ENCODE measurements at places on chromosomes 12 and 14.

- no peak overlapping the region for H3K4me3 ChIP-seq
- no peak for DNase-seq
- no peak overlapping the region for H3K27ac ChIP-seq
- no peaks in the 10 kb centered on the region for H3K4me1 ChIP-seq
- H3K36me3 ChIP-seq, result no peaks in the 10 kb centered on the region
These were observed 76.4 kb upstream of the FICD start for GRCh38 chr12:108438667-108439066.

DNA sequence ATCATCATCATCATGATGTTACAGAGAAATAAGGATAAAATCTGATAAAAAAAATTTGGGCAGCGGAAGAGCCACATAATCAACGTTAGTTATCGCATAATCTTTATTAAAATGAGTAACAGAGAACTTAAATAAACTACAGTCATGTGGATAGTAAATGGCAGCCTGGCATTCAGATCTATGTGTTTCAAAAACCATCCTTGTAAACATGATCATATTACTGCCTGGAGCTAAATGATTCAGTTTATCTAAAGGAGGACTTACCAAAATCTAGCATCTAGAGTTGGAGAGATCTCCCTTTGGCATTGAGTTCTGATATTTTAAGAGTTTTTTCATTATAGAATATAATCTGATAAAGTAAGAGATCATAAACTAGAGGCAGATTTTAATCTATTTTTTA lies 200.1 kb upstream of the MGAT4C start:
- H3K4me1 ChIP-seq, result no peaks in the 10 kb centered on the region
- H3K27me3 ChIP-seq, result no peaks in the 10 kb centered on the region

- H3K4me1 ChIP-seq, result peaks cover 6% of the 10 kb centered on the region
- no peaks in the 10 kb centered on the region for H3K27me3 ChIP-seq
- DNase-seq, result no peak
- H3K4me3 ChIP-seq, result no peak overlapping the region
- H3K27ac ChIP-seq, result no peak overlapping the region
These were observed 196.3 kb downstream of the EPS8 start for GRCh38 chr12:15592934-15593333.

GRCh38 chr14:99260587-99261551 lies 11.1 kb downstream of the BCL11B start:
- no peak overlapping the region for H3K4me3 ChIP-seq
- H3K4me1 ChIP-seq, result peaks cover 5% of the 10 kb centered on the region
- no peaks in the 10 kb centered on the region for H3K36me3 ChIP-seq
- peaks cover 91% of the 10 kb centered on the region for H3K27me3 ChIP-seq
- no peak for DNase-seq

DNA sequence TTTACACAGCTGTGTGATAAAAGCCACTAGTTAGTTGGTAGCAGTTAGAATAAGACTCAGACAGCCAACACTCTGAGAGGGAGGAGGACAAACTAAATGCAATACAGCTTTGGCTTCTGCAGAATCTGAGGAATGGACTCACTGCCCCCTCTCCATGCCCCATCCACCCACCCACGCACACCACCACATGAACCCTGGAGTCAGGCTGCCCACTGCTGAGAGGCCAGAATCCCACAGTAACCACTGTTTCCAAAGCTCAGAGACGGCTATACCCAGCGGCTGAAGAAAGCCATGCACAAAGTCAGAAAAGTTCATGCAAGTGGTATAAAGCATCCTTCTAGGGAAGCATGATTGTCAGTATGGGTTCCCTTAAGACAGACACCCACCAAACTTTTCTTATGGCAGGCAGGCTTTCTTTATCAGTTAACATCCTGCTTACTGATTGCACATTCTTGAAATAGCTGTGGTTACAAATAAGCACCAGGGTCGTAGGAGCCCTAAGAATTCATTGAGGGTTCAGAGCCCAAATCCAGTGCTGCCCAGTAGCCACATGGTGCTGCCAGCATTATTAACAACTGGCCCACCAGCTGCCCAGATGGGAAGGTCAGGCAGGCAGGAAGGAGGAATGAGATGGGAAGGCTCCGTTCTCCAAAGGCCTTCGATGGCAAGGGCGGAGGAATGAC lies 61.5 kb downstream of the NT5DC3 start:
- H3K27me3 ChIP-seq, result no peaks in the 10 kb centered on the region
- H3K36me3 ChIP-seq, result peaks cover 76% of the 10 kb centered on the region
- no peak for DNase-seq

DNA sequence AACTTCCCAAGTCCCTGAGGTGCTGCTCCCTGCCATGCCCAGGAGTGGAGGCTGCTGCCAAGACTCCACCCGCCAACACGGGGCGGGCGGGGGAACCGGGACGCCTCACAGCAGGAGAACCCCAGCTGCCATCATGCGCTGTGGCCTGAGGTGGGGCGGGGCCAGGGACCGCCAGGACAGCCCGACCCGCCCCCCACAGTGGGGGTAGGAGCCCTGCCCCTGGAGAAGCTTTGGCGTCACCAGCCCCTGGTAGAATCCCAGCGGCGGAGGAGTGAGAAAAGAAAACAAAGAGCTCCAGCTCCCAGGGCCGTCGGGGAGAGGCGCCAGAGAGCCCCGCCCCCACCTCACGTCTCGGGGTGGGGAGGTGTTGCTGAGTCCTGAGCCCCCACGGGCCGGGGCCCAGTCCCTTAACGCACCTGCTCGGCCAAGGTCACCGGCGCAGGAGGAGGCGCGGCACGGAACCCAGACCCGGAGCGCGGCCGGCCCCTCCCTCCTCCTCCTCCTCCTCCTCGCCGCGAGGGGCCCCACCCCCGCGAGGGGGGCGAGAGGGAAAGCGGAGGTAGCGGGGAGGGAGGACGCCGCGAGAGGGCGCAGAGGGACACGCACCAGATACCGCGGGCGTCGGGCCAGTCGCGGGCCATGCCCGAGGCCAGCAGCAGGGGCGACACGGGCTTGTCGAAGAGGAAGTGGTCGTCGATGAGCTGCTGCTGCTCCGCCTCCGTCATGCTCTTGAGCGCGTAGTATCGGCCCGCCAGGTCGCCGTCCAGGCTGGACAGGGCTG lies 1.8 kb downstream of the CKB start:
- H3K36me3 ChIP-seq, result peaks cover 3% of the 10 kb centered on the region
- peak overlapping the region; percentile 37 for H3K27ac ChIP-seq
- peak overlapping the region; percentile 41 for H3K4me3 ChIP-seq

GRCh38 chr14:90060312-90060964 lies 1.4 kb upstream of the KCNK13 start:
- H3K27ac ChIP-seq, result no peak overlapping the region
- H3K4me3 ChIP-seq, result peak overlapping the region; percentile 76
- no peaks in the 10 kb centered on the region for H3K36me3 ChIP-seq
- DNase-seq, result no peak
- peaks cover 30% of the 10 kb centered on the region for H3K4me1 ChIP-seq

- peaks cover 71% of the 10 kb centered on the region for H3K4me1 ChIP-seq
- peak overlapping the region; percentile 91 for H3K27ac ChIP-seq
- H3K4me3 ChIP-seq, result no peak overlapping the region
These were observed 23.3 kb downstream of the NINJ2 start for GRCh38 chr12:639988-640387.

- DNase-seq, result no peak
- no peaks in the 10 kb centered on the region for H3K36me3 ChIP-seq
- H3K27me3 ChIP-seq, result no peaks in the 10 kb centered on the region
- no peaks in the 10 kb centered on the region for H3K4me1 ChIP-seq
- no peak overlapping the region for H3K4me3 ChIP-seq
- H3K27ac ChIP-seq, result no peak overlapping the region
These were observed 759.9 kb upstream of the FLRT2 start for GRCh38 chr14:84770030-84770429.

- no peak overlapping the region for H3K27ac ChIP-seq
- H3K27me3 ChIP-seq, result no peaks in the 10 kb centered on the region
- DNase-seq, result no peak
These were observed 260.8 kb upstream of the G2E3 start for GRCh38 chr14:30297876-30298795.

- peaks cover 15% of the 10 kb centered on the region for H3K4me1 ChIP-seq
- no peak overlapping the region for H3K27ac ChIP-seq
- no peak overlapping the region for H3K4me3 ChIP-seq
These were observed 86.2 kb upstream of the SSTR1 start for GRCh38 chr14:38121320-38122020.

GRCh38 chr12:113120670-113121370 lies 14.7 kb downstream of the RASAL1 start:
- no peak for DNase-seq
- no peaks in the 10 kb centered on the region for H3K4me1 ChIP-seq
- no peak overlapping the region for H3K4me3 ChIP-seq
- H3K27me3 ChIP-seq, result no peaks in the 10 kb centered on the region
- peaks cover 76% of the 10 kb centered on the region for H3K36me3 ChIP-seq

GRCh38 chr12:7108003-7108795 lies 815 bp downstream of the C1RL start:
- peak; percentile 73 for DNase-seq
- H3K36me3 ChIP-seq, result peaks cover 20% of the 10 kb centered on the region
- peak overlapping the region; percentile 95 for H3K27ac ChIP-seq
- peaks cover 20% of the 10 kb centered on the region for H3K4me1 ChIP-seq
- peak overlapping the region; percentile 95 for H3K4me3 ChIP-seq

DNA sequence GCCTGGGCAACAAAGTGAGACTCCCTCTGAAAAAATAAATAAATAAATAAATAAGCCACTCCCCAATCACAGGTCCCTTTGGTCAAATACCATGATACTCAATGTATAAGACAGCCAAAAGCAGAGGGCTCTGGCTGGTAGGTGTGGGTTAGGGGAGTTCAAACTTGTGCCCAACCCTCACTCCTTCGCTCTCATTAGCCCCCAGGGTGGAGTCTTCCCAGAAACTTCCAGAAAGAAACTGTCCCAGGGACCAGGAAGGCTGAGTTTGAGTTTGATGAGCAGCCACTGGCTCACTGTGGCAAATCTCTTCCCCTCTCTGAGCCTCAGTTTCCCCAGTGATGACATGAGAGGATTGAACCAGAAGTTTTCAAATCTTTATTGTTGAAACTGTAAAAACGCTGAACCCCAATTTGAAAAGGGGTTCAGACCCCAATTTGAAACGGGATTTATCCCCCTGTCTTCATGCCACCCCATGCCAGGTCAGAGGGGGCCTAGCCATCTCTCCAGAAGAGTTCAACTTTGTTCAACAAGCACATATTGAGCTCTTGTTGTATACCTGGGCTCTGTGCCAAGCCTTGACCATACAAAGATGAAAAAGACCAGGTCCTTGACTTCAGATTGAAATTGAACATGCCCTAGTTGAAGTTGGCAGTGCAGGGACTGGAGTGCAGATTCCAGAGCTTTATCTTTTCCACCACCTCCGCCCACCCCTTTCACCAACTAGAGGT lies 9.1 kb upstream of the FAM222A start:
- H3K27me3 ChIP-seq, result peaks cover 38% of the 10 kb centered on the region
- DNase-seq, result no peak
- H3K4me1 ChIP-seq, result no peaks in the 10 kb centered on the region
- H3K27ac ChIP-seq, result no peak overlapping the region

DNA sequence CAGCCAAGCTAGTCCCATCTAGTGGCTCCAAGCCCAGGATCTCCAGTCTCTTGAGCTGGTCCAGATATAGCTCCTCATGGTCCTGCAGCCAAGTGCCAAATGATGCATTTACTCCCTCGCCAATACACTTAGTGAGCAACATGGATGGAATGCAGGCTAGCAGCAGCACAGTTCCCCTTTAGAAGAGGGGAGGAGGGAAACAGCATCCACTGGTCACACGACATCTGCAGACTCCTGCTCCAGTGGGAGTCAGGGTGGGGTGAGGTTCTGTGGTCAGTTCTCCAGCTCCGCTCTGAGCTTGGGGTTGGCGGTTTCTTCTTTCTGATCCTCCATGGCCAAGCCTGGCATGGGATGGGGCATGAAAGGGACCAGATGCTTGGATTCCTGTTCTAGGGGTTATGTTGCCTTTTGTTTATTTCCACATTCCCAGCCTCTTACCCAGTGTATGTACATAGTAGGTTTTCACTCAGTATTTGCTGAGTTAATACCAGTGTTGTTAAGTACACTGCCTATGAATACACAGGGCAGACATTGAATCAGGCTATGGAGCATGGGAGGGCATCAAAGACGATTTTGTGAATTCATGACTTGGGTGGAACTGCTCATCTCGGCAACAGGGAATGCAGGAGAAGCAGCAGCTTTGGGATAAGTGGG lies 57.3 kb downstream of the GALNT16 start:
- no peaks in the 10 kb centered on the region for H3K36me3 ChIP-seq
- H3K27ac ChIP-seq, result peak overlapping the region; percentile 7
- peaks cover 29% of the 10 kb centered on the region for H3K4me1 ChIP-seq

GRCh38 chr12:12837025-12837812 lies 24.1 kb downstream of the DDX47 start:
- H3K4me1 ChIP-seq, result peaks cover 3% of the 10 kb centered on the region
- no peak overlapping the region for H3K4me3 ChIP-seq
- H3K27ac ChIP-seq, result peak overlapping the region; percentile 2
- H3K36me3 ChIP-seq, result peaks cover 27% of the 10 kb centered on the region

GRCh38 chr12:1838994-1839365 lies 18.6 kb downstream of the LRTM2 start:
- DNase-seq, result no peak
- peaks cover 34% of the 10 kb centered on the region for H3K4me1 ChIP-seq
- H3K27me3 ChIP-seq, result peaks cover 3% of the 10 kb centered on the region
- H3K4me3 ChIP-seq, result no peak overlapping the region
- no peak overlapping the region for H3K27ac ChIP-seq

DNA sequence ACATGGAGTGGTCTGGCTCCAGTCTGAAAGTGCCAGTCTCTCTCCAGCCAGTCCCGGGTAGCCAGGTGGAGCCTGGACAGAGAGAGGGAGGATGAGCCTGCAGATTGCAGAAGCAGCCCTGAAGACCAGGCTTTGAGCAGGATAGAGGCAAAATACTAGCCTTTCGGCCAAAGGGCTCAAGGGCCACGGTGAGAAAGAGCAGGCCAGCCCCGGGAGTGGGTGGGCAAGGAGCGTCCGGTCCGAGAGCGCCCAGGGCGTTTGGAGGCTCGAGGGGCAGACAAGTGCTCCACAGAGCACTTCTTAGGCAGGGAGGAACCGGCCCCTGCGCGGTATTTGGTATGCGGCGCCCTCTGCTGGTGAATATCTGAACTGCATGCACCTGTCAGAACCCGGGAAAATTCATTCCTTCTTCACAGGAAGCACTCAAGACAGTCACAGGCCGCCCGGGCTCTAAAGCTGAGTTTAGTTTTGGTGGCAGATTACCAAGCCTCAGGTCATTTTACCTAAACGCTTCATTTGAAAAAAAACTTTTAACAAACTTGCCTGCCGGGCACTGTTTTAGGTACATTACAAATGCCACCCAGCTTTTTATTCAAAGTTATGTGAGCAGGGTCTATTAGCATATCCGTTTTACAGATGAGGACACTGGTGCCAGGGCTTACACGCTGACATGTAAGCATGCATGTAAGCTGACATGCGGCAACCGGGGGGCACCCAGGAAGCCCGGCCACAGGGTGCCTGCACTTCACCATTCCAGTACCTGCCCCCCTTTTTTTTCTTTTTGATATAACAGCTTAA lies 21.0 kb upstream of the PSMC1 start:
- H3K27me3 ChIP-seq, result peaks cover 46% of the 10 kb centered on the region
- H3K4me3 ChIP-seq, result no peak overlapping the region
- peaks cover 2% of the 10 kb centered on the region for H3K4me1 ChIP-seq
- H3K27ac ChIP-seq, result no peak overlapping the region
- H3K36me3 ChIP-seq, result peaks cover 29% of the 10 kb centered on the region

DNA sequence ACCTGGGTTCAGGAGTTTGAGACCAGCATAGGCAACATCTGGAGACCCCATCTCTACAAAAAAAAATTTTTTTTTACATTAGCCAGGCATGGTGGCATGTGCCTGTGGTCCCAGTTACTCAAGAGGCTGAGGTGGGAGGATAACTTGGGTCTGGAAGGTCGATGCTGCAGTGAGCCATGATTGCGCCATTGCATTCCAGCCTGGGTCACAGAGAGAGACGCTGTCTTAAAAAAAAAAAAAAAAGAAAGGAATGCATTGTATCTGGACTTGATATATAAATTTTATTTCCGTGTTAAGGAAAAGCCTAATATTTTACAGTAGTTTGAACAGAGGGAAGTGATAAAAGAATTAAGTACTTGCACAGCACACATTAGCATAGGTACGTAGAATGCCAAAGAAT lies 97.2 kb downstream of the ZC3H14 start:
- H3K27ac ChIP-seq, result no peak overlapping the region
- no peak overlapping the region for H3K4me3 ChIP-seq
- no peaks in the 10 kb centered on the region for H3K4me1 ChIP-seq
- peaks cover 20% of the 10 kb centered on the region for H3K36me3 ChIP-seq
- H3K27me3 ChIP-seq, result no peaks in the 10 kb centered on the region
